ENCODE measurements at places on chromosomes 3 and 15.
A peak's percentile ranks its signal among the peaks of the same experiment; 100 is the strongest.

DNA sequence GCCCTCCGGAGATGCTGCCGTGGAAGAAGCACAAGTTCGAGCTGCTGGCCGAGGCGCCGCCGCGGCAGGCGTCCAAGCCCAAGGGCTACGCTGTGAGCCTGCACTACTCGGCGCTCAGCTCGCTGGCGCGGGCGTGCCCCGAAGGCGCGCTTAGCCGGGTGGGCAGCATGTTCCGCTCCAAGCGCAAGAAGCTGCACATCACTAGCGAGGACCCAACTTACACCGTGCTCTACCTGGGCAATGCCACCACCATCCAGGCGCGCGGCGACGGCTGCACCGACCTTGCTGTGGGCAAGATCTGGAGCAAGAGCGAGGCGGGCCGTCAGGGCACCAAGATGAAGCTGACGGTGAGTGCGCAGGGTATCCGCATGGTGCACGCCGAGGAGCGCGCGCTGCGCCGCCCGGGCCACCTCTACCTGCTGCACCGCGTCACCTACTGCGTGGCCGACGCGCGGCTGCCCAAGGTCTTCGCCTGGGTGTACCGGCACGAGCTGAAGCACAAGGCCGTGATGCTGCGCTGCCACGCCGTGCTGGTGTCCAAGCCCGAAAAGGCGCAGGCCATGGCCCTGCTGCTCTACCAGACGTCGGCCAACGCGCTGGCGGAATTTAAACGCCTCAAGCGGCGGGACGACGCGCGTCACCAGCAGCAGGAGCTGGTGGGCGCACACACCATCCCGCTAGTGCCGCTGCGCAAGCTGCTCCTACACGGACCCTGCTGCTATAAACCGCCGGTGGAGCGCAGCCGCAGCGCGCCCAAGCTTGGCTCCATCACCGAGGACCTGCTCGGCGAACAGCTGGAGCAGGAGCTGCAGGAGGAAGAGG lies 1.3 kb downstream of the FAM43A start:
- no peak for DNase-seq

DNA sequence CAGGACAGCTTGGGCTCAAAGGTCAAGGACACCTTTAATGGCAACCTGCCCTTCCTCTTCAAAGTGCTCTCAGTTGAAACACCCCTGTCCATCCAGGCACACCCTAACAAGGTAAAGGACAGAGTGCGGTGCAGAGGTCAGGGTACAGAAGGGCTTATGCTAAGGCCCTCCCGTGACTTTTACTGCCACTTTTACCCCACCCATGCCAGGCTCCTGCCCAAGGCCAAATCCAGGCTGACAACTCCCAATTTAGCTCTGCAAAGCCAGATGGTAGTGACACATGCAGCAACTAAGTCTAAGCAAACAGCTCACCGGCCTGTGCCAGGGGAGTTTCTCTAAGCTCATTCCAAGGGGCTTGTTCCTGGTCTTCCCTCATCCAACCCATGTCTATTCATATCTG lies 1.6 kb downstream of the MPI start:
- DNase-seq: no peak

DNA sequence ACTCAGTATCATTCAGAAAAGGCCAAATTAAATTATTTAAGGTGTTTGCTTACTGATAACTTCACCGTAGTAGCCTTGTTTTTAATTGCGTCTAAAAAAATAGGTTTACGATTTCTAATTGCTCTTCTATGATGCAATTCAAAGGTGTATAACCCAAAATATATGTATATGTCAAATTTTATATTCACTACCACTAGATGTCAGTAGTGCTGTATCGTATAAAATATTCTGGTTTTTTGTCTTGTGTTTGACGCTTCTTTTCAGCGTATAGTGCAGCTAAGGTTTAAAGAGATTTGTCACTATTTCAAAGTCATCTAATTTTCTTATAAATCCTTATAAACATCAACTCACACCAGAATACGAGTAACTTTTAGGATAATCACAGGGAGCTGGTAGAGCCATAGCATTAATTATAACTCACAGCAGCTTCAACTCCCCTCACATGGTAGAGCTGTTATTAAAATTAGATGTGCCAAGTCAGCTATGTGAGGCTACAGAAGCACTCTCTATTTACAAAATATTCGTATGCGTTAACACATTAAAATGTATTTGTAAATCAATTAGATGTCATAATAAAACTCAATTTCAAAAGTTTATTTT lies 3.5 kb downstream of the PFN2 start:
- DNase-seq: peak; percentile 69

DNA sequence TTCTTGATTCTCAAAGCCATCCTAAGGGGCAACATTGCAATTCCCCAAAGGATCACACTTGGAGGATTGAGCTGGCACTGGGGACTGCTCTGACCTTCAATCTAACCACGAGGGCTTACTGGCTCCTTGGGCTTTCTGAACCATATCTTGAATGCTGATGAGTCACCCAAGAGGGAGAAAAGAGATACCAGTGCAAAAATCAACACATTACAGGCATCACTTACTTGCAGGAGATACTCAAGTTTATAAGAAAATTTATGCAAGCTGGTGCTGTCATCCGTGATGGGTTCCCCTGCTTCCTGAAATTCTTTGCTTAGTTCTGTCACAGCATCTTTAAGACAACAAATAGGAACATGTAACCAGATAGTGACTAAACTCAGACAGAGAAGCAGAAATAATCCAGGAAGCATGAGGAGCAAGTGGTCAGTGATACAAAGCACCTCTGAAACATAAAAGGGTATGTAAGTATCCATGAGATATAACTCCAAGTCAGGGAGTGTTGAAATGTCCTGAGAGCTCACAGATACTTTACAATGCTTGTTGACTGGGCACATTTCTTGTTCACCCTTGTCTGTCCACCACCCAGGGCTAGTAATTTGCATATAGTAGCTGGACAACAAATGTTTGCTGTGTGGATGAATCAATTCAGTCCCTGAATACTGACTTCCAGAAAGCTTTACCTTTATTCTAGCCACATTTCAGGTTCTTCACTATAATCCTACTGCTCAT lies 14.1 kb downstream of the FYCO1 start:
- DNase-seq: no peak

GRCh38 chr3:188348435-188349244 lies 194.7 kb downstream of the LPP start:
- peak; percentile 65 for DNase-seq

DNA sequence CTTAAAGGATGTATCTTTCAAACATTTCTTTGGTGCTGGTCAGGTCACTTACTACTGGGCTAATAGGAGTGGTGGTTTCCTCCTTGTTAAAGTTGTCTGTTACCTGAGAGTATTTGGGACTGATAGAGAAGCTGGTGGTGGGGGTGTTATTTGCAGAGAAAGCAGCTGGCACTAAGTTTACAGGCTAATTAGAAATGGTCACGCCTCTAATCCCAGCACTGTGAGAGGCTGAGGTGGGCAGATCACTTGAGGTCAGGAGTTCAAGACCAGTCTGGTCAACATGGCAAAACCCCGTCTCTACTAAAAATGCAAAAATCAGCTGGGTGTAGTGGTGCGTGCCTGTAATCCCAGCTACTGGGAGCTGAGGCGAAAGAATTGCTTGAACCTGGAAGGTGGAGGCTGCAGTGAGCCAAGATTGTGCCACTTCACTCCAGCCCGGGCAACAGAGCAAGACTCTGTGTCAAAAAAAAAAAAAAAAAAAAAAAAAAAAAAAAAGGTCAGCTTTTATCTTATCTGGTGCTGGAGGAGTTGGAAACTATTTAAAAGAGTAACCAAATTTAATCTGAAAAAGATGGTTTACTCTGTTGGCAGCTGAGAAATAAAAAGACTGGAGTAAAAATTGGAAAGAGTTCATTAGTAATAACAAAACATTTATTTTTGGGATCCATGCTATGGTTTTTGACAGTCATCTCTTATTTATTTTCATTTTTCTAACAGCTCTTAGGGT lies 332.6 kb downstream of the PTPRG start:
- DNase-seq: no peak

DNA sequence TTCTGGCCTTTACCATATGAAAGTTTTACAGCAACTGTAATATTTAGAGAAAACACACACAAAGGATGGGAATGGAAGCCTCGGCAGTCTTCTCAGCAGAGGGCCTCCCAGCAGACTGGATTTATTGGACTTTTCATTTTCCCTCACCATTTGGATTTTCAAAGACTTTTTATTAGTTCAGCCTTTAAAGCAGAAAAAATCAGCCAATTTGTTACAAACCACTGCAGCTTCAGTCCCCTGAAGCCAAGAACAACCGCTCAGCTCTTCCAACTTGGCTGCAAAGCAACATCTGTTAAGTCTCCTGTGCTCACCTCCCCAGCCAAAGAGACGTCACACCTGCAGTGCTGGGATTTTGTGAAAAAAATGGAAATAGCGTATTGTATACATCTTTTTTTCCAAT lies 120.8 kb downstream of the GMPS start:
- DNase-seq: no peak

DNA sequence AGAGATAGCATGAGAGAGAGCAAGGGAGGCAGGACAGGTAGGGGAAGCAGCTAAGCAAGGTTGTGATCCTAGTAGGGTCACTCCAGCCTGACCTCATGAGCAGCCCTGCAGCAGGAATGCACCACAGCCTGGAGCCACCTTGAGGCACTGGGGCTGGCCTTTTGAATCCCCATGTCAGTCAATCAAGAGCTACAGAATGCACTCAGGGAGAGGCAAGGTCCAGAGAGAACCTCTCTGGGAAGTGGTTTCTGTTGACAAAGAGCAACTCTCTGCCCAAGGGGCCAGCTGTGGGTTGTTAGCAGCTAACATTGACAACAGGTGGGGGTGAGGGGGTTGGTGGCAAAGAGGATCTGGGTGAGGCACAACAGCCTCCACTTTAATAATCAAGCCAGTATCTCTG lies 54.6 kb downstream of the TRANK1 start:
- DNase-seq: no peak

DNA sequence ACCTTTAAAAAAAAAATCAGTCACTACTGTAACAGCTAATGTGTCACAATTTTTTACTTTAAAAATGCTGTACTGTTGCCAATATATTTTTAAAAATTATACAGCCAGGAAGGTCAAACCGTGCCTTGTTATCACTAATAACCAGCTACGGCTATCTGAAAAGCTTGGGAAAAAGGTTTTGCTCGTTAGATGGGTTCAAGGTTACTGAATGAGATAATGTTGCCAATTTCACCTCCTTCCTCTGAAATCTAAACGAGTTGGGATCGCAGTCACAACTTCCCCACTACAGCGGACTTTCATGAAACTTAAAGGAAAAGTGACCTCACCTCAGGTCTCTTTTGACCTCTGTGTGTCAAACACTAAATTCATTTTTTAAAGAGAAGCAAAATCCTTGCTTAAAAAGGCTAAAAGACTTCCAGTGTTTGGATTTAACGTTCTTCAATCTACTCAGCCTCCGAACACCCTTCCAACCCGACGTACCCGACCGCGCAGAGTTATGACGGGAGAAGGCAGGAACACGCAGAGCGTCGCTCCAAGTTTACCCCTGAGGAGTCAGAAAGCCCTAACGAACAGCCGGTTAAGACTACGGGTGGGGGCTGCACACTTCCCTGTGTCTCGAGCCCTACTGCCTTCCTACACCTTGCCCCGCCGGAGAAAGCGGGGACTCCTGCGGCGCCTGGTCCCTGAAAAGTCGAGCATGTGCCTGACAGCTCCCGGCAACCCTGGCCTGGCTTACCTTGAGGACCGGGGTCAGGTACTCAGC lies 860 bp downstream of the ATG3 start:
- DNase-seq: peak; percentile 74

DNA sequence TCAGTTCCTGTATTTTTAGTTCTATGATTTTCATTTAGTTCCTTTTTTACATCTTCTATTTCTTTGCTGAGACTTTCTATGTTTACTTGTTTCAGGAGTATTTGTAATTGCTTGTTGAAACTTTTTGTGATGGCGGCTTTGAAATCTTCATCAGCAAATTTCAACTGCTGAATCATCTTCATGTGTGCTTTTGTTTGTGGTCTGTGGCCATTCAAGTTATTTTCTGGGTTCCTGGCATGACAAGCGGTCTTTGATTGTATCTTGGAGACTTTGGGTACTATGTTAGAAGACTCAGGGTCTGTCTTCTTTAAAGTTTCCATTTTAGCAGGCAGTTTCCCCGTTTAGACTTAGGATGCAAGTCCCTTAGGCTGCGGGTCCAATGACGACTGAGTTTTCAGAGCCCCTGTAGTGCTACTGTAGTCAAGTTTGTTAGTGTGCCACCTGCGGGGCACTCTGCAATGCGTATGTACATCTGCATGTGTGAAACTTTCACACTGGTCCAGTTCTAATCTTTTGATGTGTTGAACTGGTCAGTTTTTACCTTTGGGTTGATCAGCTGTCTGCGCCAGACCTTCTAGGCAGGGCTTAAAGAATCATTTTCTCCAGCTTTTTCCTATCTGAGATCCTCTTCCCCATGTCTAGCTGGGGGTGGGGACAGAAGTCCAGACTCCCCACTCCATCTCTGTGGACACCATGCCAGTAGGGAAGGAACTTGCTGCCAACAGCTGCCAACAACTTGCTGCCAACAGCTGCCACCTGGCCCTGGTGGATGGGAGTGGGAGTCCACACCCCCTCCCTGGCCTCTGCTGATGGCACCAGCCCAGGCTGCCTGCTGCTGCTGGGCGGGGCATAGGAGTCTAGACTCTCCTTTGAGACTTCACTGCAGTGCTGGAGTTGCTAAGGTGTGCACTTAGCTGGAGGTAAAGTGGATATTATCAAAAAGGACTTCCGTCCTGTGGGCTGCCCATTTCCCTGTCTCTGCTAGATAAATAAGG lies 190.9 kb downstream of the TJP1 start:
- no peak for DNase-seq

DNA sequence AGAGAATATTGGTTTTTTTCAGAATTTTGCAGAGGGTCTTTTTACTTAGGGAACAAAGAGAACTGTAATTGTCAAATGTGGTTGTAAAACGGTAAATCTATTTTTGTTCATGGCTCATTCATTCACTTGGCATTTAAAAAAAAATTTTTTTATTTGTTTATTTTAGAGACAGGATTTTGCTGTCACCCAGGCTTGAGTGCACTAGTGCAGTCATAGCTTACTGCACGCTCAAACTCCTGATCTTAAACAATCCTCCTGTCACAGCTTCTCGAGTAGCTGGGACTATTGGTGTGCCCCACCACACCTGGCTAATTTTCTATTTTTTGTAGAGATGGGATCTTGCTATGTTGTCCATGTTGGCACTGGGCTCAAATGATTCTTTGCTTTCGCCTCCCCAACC lies 301.8 kb downstream of the LPP start:
- no peak for DNase-seq

DNA sequence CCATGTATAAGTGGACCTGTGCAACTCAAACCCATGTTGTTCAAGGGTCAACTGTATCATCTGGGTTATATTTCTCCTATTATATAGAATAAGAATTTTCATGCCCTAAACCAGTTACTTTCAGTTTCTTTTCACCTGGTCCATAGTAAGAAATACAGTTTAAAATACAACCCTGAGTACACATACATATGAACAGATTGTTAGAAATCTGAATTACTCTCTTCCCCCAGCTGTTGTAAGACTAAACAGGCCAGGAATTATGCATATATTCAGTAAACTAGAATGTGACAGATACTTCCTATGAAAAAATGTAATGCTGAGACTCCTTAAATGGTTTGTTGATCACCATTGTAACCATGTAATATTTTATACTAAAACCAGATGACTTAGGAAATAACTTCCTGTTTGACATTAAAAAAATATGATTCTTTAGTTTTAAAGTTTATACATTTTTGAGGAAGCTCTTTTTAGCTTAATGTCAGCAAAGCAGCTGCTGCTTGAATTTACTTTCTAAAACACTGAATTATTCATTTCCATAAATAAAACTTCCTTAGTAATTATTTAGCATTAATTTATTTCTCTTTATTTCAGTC lies 52.5 kb upstream of the ZCWPW2 start:
- DNase-seq: no peak

Measured in SW480 (cell line).